Stimulated activated CD4-positive, alpha-beta T cell treated with anti-CD3 and anti-CD28 coated beads, TNF-alpha, amount 100 ng/mL, for 24 hours (primary cell): ENCODE measurements at places on chromosomes 7 and 10.

DNA sequence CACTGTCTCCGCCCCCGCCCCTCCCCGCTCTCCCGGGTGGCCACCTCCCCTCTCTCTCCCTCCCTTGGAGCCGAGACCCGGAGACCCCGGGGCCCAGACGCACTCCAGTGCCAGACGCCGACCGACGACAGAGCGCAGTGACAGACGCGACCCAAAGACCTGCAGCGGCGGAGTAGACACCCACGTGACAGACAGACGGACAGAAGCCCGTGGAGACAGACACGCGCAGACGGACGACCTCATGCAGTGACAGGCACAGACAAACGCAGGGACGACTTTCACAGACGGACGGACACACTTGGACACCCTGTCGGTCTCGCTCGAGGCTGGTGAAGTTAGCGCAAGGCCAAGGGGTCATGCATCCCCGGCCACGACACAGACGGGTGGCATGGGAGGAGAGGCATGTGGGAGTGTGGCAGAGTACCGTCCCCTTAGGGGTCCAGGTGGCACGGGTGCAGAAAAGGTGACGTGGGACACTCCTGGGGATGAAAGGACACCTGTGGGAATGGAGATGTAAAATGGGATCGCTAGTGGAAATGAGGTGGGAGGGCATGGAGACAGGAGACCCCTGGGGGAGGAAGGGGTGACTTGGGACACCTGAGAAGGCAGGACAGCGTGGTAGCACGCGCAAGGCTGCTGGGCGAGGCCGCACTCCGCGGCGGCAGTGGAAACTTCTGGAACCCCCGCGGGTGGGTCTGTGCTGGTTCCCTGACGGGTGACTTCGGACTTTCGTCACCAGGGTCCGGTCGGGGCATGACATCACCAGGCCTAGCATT, 456 bp upstream of the ACHE start:
- no peak for DNase-seq

GRCh38 chr10:61705022-61705613, 42.4 kb downstream of the CABCOCO1 start:
- no peak for DNase-seq

DNA sequence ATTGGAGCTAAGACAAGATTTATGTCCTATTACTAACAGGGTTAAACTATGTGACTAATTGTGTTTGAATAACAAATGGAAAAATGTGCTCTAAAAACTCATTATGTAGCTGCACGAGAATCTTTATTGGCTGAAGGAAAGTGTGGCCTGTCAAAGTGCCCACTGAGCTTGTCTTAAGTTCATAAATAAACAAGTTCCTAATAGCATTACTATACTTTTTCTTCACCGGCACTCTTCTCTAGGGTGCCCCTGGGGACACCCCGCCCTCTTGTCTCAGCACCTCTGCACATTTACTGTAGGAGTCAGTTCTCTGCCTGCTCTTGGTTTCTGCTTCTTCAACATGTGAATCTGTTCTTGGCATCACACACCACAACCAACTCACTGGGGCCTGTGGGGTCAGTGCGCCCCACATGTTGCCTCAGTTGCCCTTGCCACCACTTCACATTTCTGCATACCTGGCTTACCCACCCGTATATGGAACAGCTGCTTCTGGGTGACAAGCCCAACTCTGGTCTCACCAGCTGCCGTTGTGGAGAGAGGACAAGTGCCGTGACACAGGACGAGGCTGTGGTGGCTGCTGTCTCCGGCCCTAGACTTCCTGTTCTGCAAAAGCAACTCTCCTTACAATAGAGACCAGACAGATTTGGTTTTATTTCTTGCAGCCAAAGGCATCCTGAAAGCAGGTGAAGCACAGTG, 96.3 kb upstream of the DDC start:
- no peak for DNase-seq

DNA sequence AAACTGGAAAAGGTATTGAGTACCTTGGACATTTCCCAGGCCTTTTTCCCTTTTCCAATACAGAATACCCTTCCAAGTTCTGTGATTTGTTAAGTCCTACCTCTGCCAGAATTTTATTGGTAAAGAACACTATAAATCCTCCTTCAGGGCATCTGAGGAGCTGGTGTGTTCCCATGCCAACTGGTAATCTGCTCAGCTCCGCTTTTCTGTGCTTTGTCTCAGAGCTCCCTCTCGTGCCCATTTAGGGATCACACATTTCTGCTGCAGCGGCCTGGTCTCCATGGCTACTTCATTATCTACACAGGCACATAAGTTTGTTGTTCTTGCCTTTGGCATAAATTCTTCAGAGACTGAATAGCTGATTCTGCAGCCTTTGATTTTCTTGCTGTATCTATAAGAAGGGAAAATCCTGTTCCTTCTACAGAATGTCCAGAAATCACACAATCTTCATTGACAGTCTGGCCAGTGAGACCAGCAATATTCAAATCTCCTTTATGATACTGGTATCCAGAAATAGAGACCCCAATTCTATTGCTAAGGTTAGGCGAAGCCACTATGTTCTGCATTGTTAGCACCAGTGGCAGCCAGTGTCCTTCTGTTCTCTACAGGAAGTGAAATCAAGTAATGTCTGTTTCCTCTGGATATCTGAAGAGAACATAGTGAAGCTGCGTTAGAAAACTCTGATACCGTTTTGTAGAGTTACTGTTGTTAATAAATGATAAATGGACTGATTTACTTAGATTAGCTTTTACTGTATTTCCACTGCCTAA, 51.9 kb downstream of the DENND11 start:
- DNase-seq, result peak; percentile 7

GRCh38 chr7:117193564-117193963, 129.3 kb downstream of the WNT2 start:
- DNase-seq, result no peak

DNA sequence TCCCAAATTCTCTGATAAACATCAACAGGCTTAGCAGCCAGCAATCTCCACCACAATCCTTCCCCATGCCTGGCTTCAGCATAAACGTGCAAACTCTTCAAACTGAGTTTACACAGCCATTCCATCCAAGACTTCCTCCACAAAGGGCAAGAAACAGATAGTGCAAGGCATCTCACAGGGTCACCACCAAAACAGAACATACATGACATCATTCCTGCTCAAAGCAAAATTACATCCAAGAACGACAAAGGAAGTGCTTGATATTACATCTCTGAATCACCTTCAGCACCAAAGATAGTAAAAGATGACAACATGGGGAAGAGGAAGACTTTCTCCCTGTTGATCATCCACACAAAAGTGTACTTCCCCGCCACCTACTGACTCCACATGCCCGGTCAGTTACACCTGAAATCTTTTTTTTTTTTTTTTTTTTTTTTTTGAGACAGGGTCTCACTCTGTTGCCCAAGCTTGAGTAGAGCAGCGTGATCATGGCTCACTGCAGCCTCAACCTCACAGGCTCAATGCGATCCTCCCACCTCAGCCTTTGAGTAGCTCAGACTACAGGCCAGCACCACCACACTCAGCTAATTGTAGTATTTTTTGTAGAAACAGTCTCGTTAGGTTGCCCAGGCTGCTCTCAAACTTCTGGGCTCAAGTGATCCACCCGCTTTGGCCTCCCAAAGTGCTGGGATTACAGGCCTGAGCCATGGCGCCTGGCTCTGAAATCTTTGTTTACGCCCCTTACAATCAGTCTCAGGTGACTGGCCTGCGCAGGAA, 127.5 kb downstream of the PARD3 start:
- no peak for DNase-seq

GRCh38 chr7:121138262-121138933, 149.9 kb downstream of the CPED1 start:
- no peak for DNase-seq

GRCh38 chr7:49976238-49976637, 116.8 kb downstream of the ZPBP start:
- DNase-seq, result no peak

- DNase-seq, result no peak
These were observed 43.9 kb downstream of the HBP1 start for GRCh38 chr7:107212725-107213124.

DNA sequence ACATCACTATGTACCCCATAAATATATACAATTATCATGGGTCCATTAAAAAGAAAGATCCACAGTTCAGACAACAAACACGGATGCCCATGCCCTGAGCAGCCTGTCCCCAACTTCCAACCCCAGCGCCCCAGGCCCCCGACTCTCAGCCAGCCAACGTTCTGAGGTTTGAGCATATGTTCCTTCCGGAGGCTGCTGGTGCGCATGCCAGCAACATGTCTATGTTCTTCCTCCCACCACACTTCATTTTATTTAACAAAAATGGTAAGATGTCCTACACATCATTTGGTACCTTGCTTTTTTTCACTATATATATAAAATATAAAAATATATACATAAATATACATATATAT, 250.9 kb downstream of the MAD1L1 start:
- DNase-seq, result no peak

DNA sequence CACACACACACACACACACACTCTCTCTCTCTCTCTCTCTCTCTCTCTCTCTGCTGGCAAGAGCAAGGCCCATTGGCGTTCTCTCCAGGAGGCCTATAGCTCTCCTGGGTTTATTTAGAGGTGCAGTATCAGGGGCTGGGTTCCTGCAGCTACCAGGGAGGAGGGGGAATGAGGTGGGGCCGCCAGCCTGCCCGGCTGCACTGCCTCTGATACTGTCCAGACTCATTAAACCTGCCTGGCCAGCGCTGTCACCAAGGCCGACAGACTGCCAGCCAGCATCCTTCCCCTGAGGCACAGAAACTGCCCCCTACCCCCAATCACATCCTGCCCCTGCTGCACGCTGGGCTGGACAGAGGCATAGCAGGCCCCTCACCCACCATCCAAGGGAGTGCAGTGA, 4.3 kb downstream of the PRRT4 start:
- DNase-seq, result no peak

DNA sequence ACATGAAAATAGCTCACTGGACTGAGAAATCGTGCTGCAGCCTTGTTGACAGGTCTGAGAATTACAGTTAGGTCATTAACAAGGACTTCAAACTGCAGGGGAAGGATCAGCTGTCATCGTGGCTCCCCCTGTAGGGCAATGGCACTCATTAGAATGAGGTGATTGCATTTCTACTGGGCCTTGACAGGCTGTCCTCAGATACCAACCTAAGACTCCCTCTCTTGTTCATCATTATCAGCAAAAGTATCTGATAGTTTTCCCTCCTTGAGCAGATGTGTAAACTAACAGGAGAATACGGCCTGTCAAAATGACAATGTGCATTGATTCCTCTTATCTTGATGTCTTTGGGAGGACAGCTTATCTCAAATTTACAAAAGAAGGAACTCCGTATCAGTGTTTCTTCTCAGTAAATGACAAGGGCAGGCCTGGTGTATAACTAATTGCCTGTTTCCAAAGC, 648.5 kb upstream of the LRRN3 start:
- no peak for DNase-seq

GRCh38 chr7:154856733-154857132, 146.2 kb downstream of the PAXIP1 start:
- DNase-seq, result no peak

GRCh38 chr7:46972205-46972604, 609.7 kb downstream of the TNS3 start:
- no peak for DNase-seq

DNA sequence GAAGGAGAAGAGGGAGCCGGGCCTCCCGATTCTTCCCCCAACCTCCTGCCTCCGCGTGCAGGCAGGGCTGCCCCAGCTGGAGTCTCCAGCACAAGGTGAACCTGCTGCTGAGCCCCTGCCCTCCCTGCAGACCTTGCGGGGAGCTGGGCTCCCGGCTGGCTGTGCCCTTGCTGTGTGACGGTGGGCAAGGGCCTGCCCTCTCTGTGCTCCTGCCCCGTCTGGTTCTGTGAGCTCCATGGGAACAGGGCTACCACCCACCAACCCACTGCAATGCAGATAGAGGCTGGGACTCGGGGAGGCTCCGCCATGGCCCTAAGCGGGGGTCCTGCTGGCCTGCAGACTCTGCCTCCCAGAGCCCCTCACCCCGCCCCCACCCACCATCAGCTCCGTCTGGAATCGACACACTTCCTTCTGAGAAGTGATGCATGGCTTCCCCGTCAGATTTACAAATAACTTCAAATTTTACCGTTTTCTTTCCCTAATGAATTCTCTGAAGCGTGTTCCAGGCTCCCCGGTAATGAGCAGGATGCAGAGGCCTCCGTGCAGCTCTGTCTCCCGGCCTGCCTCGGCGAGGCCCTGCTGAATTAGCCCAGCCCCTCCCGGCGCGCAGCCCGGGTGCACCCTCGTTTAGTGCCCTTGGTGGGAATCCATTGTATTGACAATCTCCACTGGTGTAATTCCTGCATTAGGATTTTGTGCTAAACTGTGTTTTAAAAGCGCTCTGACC, 111.0 kb downstream of the MICALL2 start:
- DNase-seq, result no peak

- DNase-seq, result no peak
These were observed 73.4 kb upstream of the SEPHS1 start for GRCh38 chr10:13421382-13421917.
